ENCODE measurements at places on chromosomes 4 and X.

DNA sequence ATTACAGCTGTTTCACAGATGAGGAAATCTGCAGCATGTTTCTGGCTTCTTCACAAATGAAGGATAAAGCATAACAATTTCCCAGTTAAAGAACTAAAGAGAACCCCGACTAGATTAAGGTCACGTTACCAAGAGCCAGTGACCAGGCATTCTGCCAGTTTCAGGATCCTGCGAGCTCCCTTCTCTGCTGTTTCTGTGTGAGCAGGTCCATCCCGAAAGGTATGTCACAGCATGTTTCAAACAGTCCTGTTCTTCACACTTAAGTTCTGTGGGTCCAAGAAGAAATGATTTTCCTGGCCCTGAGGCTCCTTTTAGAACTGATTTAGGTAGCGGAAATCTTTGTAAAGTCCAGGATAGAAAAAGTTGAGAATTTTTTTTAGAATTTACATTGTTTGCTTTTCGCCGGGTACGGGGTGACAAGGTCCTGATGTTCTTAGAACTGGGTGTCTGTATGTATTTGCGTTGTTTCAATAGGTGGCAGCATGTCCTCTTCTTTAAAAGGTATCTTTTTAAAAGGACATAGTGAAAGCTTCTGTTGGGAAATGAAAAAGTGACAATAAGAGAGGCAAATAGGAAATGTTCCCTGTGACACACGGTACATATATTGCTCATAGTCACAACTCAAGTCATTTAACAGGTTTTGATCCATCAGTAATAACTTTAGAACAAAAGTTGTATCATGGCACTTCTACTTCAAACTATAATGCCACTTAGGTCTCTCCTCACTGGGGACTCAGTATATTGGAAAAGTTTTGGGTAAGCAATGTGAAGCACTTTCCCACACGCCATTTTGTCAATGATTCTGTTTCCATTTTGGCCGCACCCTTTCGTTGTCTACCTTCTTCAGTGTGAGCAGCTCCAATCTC lies 18.4 kb downstream of the IL21 start:
- no peak for DNase-seq

GRCh38 chrX:100596601-100597000 lies 11.9 kb downstream of the TNMD start:
- no peak for DNase-seq

DNA sequence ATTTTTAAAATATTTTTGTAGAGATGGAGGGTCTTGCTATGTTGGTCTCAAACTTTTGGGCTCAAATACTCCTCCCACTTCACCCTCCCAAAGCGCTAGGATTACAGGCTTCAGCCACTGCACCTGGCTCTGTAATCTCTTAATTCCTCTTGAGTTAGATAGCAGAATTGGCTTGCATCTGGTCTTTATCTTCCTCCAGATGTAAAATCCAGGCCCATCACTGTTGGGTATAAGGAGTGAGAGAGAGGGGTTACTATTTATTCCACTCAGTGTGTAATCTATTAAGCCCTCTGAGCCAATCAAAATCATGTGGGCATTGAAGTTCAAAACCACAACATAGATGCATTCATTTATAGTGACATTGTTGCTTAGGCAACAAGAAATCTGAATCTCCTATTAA lies 33.9 kb downstream of the ANK2 start:
- DNase-seq, result no peak

GRCh38 chr4:86918539-86919072 lies 16.2 kb upstream of the AFF1 start:
- no peak for DNase-seq

GRCh38 chrX:78708262-78708661 lies 39.3 kb upstream of the LPAR4 start:
- peak; percentile 21 for DNase-seq

- DNase-seq, result no peak
Observed at GRCh38 chr4:117692538-117692937, 341.7 kb upstream of the NDST3 start.

DNA sequence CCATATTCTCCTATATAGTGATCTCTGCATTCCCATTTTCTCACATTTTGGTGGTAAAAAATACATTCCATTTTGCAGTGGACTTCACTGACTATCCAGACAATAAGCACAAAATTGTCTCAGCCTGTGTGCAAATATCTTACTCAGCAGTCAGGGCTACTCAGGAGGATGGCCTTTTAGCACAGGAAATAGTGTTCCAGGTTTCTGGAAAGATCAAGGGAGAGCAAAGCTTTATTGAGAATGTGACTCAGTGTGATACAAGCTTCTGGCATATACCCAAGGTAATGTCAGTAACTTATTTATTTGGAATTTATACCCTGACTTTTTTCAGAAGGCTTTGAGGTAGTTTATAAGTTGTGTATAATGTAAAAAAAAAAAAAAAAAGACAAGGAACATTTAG lies 233.4 kb downstream of the TEX13A start:
- no peak for DNase-seq

DNA sequence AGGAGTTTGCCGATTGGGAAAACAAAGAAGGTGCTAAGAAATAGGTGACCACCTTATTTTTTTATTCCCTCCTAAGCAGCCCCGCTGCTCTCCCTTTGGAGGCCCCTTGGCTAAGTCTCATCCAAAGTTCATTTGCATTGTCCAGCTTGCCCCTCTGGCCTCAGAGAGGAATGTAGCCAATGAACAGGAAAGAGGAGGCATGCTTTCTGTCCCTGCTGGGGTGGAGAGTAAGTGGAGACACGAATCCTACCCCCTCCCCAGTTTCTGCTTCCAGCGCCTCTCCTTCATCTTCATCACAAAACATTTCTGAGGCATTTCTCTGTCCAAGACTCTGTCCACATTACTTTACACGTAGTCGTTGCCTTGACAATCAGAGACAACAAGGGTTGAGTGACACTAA lies 38.7 kb downstream of the NLGN3 start:
- no peak for DNase-seq

DNA sequence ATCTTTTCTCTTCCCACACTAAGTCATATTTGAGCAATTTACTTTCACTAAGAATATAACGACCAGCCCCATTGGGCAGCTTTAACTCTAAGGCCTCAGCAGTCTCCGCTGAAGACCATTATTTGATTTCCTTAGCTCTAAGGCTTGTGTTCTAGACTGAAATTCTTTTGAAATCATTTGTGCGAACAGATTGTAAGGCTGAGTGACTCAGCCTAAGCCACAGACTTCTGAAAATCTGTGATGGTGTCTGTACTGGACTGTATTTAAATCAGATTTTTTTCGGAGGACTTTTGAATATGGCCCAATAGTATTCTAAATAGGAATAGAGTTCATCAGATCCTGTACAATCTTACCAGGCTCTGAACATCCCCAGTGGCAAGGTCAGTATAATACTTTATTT lies 150.3 kb upstream of the TECRL start:
- DNase-seq, result no peak

- DNase-seq, result no peak
Observed at GRCh38 chr4:182231496-182231895, 11.7 kb upstream of the TENM3 start.

GRCh38 chr4:71293705-71294104 lies 45.1 kb upstream of the SLC4A4 start:
- no peak for DNase-seq

DNA sequence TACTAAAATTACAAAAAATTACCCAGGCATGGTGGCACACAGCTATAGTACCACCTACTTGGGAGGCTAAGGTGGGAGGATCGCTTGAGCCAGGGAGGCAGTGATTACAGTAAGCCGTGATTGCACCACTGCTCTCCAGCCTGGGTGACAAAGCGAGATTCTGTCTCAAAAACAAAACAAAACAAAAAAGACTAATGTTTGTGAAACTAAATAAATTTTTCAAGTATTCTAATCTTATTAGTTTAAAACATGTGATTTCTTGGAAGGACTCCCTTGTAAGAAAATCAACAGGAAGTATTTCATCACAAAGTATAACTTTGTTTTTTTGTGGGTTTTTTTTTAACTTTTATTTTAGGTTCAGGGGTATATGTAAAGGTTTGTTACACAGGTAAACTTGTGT lies 89.6 kb downstream of the EGF start:
- no peak for DNase-seq

DNA sequence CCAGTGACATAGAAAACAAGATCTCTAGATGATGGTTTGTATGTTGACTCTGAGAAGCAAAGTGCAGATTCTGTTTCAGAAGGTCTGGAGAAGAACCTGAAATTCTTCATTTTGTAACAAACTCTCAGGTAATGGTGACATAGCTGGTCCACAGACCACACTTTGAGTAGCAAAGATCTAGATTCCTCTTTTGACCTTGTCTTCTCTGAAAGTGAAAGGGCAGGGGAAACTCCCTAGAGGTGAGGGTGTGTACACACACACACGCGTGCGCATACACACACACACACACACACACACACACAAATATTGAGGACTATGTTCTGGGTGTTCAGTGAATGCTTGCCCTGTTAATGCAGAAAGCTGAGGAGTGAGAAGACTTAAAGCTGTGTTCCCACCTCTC lies 110.1 kb downstream of the NHSL2 start:
- DNase-seq, result no peak

- DNase-seq, result no peak
Observed at GRCh38 chr4:36111172-36111571, 133.1 kb downstream of the ARAP2 start.

GRCh38 chr4:158858410-158859199 lies 89.8 kb downstream of the FNIP2 start:
- no peak for DNase-seq

GRCh38 chrX:147675819-147676218 lies 235.9 kb upstream of the FMR1 start:
- DNase-seq, result no peak

- no peak for DNase-seq
Observed at GRCh38 chrX:44918722-44919121, 45.7 kb downstream of the KDM6A start.

GRCh38 chr4:94588896-94589693 lies 137.4 kb downstream of the PDLIM5 start:
- DNase-seq, result no peak

All from bone marrow (tissue), 2 donors.